Dorsolateral prefrontal cortex (tissue), 122 donors: ENCODE measurements at places on chromosomes 2 and 18.

GRCh38 chr2:182426082-182426917 is 536 bp downstream of the PDE1A start:
- DNase-seq, result no peak

DNA sequence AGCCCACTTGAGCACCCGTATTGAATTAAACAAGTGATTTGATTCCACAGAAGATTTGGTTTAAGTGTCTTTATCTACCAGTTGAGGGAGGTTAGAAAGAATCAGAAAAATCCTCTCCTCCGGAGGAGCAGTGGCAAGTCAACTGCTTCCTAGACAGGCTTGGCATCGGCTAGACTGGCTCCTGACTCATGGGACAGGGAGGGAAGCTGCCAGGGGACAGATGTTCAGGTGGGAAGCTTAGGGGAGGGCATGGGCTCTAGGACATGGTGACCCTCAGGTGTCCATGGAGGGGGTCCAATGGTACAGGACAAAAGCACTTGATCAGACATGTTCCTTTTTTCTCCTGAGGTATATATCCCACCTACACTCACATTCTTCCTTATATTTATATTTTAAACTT is 119.3 kb upstream of the IL1R2 start:
- no peak for DNase-seq

DNA sequence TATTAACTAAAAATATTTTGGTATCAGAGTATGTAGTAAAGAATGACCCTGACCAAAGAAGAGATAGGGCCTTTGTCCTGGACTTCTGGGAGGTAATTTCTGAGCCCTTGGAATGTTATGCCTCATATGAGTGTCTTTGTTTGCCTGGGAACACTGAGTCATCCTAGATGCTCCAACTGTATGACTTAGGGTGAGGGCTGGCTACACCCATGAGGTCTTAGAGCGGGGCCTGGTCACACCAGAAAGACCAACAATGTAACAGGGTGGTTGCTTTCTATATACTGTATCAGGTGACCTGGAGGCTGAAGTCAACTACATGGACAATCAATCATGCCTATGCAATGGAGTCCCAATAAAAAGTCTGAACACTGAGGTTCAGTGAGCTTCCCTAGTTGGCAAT is 253.1 kb downstream of the MBD2 start:
- no peak for DNase-seq

- DNase-seq, result no peak
Measured at GRCh38 chr18:79402977-79403722, 7.4 kb downstream of the NFATC1 start.

DNA sequence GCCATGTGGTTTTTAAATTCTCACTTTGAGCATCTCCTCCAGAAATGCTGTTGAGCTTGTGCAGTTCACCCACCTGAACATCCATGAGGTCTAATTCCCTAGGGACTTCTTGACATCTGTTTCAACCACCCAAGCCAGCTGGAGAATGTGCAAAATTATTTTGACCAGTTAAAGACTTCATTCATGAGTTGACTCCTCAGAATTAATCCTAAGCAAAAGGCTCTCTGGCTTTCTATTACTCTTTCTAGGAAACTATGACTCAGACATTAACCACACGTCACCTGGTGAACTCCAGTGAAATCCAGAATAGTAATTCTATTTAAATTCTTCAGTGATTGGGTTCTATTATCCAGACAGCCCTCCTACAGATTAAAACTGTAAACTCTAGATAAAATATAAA is 247.5 kb downstream of the NBAS start:
- DNase-seq, result no peak

DNA sequence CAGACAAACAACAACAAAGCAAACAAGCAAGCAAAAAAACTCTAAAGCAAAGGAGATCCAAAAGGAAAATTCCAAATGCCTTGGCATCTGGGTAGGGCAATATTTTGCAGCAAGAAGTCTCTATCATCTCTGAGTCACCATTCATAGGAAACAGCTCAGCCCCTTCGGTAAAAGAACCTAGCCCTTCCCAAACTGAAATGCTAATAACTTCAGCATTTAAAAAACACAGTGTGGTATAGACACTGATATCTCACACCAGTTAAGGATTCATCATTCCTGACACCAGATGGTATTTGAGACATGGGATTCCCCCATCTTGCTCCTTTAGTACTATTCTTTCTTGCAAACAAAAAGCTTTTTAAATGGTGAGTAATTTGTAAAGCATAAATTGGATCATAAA is 491.8 kb downstream of the TXNL1 start:
- DNase-seq, result no peak

- no peak for DNase-seq
Measured at GRCh38 chr2:29164091-29164846, 49.1 kb downstream of the CLIP4 start.

DNA sequence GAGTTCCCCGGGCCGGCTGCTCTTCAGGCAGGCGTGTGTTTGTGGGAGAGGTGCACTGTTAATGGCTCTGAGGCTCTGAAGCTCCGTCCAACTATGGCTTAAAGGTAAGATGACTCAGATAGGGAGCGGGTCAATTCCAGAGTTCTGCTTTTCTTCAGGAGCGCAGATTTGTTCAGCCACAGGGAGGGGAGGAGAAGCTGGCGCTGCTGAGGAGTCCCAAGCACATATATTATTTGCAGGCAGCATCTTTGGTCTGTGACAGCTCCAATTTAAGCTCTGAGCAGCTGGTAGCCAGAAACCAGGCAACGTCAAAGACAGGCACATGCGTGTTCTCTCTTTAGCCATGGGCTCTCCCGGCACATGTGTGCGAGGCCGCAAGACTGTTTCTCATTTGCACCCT is 229.2 kb downstream of the BCL2 start:
- DNase-seq, result no peak

GRCh38 chr18:25827961-25828561 is 262.4 kb downstream of the SS18 start:
- no peak for DNase-seq

GRCh38 chr2:26876260-26876659 is 28.3 kb downstream of the DPYSL5 start:
- DNase-seq, result no peak

DNA sequence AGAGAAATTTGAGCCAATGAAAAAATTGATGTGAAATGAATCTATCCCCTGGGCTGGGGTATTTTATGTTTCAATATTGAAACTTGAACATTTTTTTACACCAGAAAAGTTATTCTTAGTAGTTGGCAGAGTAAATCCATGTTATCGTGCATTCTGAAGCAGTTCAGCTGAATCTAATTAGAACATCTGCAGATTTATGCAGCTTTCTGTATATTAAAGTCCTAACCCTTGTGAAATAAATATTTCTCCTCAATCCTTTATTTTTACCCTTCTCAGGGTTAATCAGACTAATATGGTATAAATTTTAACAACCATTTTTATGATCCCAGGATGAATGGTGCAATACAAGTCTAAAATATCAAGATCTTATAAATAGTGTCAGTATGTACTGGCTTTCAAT is 69.5 kb downstream of the CDH20 start:
- no peak for DNase-seq

DNA sequence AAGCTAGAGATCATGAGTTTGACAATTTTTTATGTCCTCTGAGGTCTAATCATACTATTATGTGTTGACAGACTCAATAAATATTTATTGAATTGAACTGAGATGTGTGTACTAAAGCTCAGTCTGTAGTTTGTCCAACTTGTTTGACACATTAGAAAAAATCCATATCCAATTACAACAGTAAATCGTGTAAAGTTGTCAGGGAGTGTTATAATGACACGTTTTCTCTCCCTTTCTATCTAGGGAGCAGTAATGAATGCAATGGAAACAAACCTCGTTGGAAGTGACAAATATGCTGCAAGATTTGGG is 28.4 kb downstream of the ITGA4 start:
- no peak for DNase-seq

DNA sequence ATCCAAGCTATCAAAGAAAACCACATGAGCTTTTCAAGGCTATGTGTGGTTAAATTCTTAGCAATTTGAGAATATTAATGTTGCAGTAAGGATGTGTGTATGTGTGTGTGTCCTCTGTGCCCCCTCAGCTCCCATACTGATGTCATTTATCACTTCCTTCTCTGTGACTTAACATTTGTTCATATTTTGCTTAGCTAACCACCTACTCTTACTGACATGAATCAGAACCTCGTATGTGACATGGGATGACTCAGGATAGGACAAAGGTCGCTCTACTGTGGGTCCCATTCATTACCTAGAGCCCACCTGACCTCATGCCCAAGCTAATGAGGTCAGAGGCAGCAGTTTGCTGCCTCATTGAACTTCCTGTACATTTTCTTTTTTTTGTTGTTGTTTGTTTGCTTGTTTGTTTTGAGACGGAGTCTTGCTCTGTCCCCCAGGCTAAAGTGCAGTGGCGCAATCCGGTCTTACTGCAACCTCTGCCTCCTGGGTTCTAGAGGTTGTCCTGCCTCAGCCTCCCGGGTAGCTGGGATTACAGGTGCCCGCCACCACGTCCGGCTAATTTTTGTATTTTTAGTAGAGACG is 36.3 kb downstream of the MOGAT1 start:
- no peak for DNase-seq

DNA sequence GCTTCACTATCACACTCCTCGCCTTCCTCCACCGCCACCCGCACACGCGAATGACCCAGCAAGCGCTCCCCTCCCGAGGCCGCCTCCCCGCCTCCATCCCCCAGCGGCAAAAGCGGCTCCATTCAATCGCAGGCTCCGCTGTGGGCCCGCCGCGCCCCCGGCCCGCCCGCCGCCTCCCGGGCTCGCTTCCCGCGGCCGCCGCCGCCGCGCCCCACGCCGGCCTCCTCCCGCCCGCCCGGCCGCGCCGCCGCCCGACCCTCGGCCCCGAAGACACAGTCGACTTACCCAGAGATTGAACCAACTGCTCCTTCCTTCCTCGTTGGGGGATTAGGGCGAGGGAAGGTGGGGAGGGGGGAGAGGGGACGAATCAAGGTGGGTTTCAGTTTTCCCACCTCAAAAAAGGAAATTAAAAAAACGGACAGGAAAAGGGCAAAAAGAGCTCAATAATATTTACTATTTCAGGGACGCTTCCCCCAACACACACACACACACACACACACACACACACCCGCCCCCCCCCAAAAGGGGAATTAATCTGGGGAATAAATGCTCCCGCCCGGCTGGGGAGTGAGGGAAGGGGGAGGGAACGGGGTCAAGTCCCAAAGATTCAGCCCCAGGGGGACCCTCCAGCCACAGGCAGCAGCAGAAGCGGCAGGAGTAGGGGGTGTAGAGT is 743 bp downstream of the XPO1 start:
- DNase-seq, result no peak

DNA sequence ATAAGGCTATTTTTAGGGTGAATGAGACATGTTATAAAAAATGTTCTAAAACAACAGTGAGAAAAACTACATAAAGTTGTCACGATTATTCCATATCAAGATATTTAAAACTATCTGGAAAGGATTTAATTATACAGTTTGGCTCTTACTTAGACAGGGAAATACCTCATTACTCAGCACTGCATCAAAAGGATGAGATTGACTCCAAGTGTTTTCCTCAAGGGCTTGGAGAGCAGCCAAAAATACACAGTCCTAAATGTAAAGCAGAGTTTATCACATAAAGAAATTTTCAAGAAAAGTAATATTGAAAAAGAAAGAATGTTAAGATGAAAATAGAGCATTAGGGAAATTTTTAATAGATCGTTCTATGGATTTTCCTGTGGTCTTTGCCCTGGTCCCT is 285.5 kb upstream of the NETO1 start:
- no peak for DNase-seq

GRCh38 chr18:49668574-49669275 is 106.9 kb downstream of the LIPG start:
- DNase-seq, result peak; percentile 37

- DNase-seq, result no peak
Measured at GRCh38 chr18:23838801-23839366, 149.6 kb downstream of the LAMA3 start.

DNA sequence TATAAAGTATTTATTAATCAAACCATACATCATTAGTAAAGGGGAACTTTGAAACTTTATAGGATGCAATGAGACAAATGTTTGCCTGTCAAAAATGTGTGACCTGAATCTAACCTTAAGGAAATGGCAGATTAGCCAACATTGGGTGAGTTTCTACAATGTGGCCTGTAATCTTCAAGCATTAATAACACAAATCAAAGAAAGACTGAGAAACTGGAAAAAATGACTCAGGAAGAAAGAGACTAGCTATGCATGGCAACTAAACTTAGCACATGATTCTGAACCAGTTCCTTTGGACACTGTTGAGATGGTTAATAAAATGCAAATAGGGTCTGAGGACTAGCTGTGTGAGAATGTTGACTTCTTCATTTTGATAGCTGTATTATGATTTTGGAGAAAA is 628.6 kb upstream of the ID2 start:
- no peak for DNase-seq

DNA sequence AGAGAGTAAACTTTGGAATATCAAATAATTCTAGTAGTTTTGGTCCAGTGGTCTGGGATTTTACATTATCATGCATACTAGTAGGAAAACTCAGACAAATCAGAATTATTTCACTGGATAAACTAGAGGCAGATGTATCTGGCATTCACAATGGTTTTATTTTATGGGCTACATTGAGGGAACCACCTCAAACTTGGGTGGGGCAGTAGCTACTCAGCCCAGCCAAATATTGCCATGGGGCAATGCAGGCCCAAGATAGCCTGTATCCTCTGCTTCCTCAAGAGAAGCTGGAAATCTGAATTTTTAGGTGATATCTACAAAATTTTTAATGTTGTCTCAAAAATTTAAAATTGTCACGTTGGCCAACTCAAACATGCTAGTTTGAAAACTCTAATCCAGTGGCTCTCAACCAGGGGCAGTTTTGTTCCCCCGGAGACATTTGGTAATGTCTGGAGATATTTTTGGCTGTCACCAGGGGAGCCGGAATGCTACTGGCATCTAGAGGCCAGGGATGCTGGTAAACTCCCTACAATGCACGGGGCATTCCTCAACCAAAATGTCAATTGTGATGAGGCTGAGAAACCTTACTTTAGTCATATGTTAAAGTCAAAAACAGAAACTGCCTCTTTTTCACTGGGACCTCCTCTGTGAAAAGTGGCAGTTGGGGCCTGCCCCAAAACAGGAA is 172.8 kb upstream of the SPRED2 start:
- no peak for DNase-seq

DNA sequence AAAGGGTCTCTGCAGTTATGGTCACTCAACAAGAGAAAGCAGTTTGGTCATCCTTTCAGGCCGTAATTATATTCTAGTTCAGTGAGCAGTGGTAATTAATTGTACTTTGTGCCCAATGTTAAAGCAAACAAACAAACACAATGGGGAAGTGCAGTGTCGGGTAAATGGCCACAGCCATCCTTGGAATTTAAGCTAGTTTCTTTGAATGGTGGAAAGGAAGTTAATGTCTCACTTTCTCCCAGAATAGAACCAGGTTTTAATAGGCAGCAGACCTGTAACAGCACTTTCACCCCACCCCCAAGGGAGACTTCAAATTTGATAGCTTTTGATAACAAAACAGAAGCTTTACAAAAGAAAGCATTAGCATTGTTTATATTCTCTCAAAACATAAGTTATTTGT is 20.0 kb upstream of the ITGAV start:
- no peak for DNase-seq

- no peak for DNase-seq
Measured at GRCh38 chr2:231413921-231414476, 18.5 kb downstream of the B3GNT7 start.

GRCh38 chr2:112542984-112543661 is 858 bp downstream of the POLR1B start:
- no peak for DNase-seq
